Purkinje cell (primary cell): ENCODE measurements at places on chromosomes 16 and 17. TPM values are rescaled to one million over a fixed set of nuclear protein-coding genes. Genes with fewer than 3 reads are reported as not detected.

Gene PRRT2
- polyA plus RNA-seq: 0.83 and 7.5 TPM in 2 replicates

Gene CNGB1
- not detected in 2 replicates for polyA plus RNA-seq

Gene CDH11
- polyA plus RNA-seq: 23.2 and 23.8 TPM in 2 replicates

Gene KRTAP16-1
- polyA plus RNA-seq: not detected in 2 replicates

Gene COPRS
- polyA plus RNA-seq: 22.2 and 48.6 TPM in 2 replicates

Gene OR4D1
- polyA plus RNA-seq: 0.48 TPM in 1 of 2 replicates, not detected in the other
